ENCODE measurements at places on chromosomes 16 and 17.
A peak's percentile ranks its signal among the peaks of the same experiment; 100 is the strongest.

GRCh38 chr17:49513641-49514040 is 18.5 kb downstream of the NGFR start:
- H3K36me3 ChIP-seq = no peaks in the 10 kb centered on the region
- H3K4me3 ChIP-seq = no peak overlapping the region
- peaks cover 42% of the 10 kb centered on the region for H3K4me1 ChIP-seq
- H3K27ac ChIP-seq = no peak overlapping the region

- no peak overlapping the region for H3K27ac ChIP-seq
- no peaks in the 10 kb centered on the region for H3K27me3 ChIP-seq
- no peak for DNase-seq
- no peaks in the 10 kb centered on the region for H3K36me3 ChIP-seq
- no peaks in the 10 kb centered on the region for H3K4me1 ChIP-seq
These were observed 628.2 kb upstream of the RBFOX1 start for GRCh38 chr16:6704306-6704930.

DNA sequence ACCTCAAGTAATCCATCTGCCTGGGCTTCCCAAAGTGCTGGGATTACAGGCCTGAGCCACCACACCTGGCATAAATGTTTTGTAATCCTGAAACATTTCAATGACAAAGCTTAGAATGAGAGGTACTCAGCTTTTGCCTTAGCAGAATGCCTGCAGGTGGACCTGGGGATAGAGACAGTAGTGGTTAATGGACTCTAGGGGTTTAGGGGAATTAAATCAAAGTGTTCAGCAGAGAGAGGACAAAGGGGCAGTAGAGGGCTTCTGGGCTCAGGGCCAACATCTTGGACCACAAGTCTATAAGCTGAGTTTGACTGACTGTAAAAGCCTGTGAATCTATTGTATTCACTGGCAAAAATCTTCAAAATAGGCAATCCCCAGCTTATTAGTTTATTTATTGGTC is 36.0 kb upstream of the MED13 start:
- DNase-seq = no peak
- no peak overlapping the region for H3K4me3 ChIP-seq
- H3K27ac ChIP-seq = no peak overlapping the region
- no peaks in the 10 kb centered on the region for H3K27me3 ChIP-seq
- H3K36me3 ChIP-seq = no peaks in the 10 kb centered on the region

- H3K36me3 ChIP-seq = no peaks in the 10 kb centered on the region
- no peaks in the 10 kb centered on the region for H3K27me3 ChIP-seq
- peak overlapping the region; percentile 14 for H3K27ac ChIP-seq
- H3K4me1 ChIP-seq = no peaks in the 10 kb centered on the region
These were observed 785 bp downstream of the HID1 start for GRCh38 chr17:74971842-74972106.

DNA sequence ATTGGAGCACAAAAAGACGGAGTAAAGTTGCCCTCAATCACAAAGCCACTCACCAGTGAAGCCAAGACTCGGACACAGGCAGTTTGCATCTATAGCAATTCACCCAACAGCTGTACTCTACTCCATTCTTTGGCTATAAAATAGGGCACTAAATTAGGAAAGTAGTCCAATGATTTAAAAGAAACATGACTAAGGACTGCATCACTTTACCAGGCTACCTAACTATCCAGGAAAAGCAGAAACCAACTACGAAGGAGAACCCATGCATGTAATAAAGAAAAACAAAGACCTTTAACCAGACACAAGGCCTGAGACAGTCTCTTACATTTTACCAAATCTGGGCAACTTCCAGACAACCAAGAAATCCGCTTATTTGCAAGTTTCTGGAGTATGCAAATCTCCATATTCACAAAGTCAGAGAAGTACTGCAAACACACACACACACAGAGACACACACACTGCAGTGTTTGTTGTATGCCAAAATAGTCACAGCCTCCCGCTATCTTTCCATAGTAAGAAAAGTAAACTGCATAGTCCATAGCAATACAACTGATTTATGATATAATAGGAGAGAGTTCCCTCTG is 59.8 kb downstream of the CDH11 start:
- H3K27me3 ChIP-seq = no peaks in the 10 kb centered on the region
- no peak overlapping the region for H3K27ac ChIP-seq
- no peaks in the 10 kb centered on the region for H3K36me3 ChIP-seq
- DNase-seq = no peak

DNA sequence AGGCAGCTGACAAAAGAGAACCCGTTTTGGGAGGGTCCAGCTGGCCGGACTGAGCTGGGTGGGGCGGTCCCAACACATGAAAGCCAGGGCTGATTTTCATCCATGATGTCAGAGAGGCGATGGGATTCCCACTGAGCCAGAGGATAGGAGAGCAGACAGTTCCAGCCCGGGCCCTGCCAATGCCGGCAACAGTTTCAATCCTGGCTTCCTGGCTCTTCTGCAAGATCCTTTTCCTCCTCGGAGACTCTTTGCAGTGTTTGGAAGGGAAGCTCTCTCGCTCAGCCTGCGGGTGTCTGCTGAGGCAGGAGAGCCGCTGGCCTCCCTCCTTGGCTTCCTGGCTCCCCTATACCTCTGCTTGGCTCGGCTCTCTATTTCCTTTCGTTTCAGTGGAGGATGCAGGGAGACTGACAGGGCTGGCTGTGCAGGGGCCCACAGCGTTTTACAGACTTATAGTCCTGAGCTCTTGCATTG is 145.5 kb upstream of the SOX9 start:
- peak overlapping the region; percentile 51 for H3K4me3 ChIP-seq
- no peak overlapping the region for H3K27ac ChIP-seq
- peak; percentile 55 for DNase-seq
